Renal cortical epithelial cell (primary cell): ENCODE measurements at places on chromosomes 1 and 21. TPM values are rescaled to one million over a fixed set of nuclear protein-coding genes. Genes with fewer than 3 reads are reported as not detected.

DNA sequence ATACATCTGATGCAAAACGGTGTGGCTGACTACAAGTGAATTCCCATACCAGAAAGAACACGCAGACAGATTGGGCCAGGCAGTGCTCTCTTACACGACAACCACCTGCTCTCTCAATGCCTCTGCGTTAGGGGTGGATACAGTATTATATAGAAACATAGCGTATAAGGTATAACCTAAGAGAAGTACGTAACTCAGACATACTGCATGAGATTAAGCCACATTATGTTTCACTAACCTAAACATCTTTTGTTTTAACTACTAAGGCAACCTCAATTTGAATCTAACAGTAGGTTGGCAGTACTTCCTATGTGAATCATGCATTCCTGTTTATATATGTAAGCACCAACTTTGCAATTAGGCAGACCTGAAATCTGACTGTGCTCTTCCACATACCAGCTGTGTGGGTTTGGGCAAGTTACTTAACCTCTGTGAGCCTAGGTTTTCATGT is 58.1 kb upstream of the COA6 start:
- DNase-seq: peak; percentile 72

- DNase-seq: no peak
Measured at GRCh38 chr1:64984737-64985136, 18.4 kb upstream of the JAK1 start.

DNA sequence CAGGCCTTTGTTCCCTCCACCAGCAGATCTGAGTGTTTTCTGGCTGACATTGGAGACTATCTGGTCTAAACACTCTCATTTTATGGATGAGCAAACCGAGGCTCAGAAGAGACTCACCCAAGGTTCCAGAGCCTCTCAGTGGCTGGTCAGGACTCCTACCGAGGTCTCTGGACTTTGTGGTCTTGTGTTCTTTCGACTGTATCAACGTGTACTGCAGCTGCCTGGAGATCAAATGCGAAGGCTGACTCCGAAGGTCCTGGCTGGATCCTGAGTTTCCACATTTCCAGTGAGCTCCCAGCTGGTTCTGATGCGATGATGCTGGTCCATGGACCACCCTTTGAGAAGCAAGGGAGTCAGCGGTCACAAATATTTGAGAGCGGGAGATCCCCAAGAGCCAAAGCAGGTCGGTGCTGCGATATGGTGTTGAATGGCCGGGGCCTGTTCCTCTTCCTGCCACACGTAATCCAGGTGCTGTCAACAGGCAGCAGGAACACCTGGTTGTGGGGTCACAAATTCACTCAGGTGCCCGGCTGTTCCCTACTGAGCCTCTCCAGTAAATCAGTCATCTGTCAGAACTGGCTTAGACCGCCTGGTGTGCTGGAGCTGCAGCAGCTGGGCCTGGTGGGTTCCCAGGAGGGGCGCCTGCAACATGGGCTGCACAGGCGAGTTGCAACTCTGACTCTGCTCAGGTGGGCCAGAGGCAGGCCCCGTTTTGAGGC is 94.8 kb upstream of the USP24 start:
- DNase-seq: peak; percentile 26

- DNase-seq: no peak
Measured at GRCh38 chr1:217342105-217342504, 288.8 kb downstream of the GPATCH2 start.

DNA sequence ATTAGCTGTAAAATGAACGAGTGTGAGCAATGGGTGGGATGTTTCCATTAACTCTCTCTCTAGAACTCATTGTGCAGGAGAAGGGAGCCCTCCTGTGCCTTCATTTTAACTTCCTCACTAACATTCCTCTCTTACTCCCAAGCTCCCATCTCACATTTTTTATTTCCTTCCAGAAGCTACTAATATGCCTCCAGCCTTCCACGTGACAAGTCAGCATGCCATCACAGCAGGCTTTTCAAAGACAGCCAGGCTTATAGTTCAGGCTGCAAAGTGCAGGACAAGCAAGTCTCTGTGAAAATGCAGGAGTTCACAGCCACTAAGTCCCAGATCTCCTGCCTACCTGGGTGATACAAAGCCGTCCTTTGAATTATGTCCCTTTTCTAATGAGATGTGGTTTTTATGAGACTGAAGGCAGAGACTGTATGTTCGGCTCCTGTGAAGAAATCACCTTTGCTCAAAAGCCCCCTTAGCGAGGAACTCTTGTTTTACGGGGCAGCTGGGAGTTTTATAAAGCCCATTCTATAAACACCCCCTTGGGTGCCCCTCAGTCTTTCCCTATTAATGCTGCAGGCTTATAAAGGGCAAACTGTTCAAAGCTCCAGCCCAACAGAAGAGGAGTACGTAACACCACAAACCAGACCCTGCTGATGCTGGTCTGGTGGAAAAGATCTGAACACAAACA is 14.8 kb upstream of the ANGPTL7 start:
- no peak for DNase-seq

GRCh38 chr1:175062339-175062738 is 5.3 kb upstream of the TNN start:
- no peak for DNase-seq

DNA sequence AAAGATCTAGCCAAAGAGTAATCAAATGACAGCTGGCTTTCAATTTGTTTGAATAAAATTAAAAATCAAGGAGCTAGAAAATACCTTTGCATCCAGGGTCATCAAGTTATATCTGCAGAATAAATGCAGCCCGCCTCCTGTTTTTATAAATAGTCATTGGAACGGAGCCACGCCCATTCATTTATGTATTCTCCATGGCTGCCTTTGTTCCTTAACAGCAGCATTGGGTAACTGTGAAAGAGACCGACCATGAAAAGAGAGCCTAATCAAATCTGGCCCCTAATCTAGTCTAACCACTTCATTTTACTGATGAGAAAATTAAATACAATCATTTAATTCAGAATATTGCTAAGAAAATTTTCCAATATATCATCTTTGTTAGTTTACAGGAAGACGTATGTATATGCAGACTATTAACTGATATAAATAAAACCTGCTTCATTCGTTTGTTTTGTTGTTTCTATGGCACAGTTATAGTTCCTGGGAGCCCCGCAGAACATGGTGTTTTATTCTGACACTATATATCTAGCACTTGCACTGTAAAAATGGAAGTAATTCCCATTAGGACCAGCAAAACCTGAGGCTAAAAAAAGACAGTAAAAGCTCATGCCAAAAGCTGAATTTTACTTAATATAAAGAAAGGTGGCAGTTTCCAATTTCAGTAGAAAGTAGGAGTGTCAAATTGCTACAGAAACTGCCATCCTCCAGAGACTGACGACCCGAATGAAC is 111.8 kb upstream of the PALMD start:
- no peak for DNase-seq

- DNase-seq: no peak
Measured at GRCh38 chr1:6904476-6905170, 119.4 kb downstream of the CAMTA1 start.

DNA sequence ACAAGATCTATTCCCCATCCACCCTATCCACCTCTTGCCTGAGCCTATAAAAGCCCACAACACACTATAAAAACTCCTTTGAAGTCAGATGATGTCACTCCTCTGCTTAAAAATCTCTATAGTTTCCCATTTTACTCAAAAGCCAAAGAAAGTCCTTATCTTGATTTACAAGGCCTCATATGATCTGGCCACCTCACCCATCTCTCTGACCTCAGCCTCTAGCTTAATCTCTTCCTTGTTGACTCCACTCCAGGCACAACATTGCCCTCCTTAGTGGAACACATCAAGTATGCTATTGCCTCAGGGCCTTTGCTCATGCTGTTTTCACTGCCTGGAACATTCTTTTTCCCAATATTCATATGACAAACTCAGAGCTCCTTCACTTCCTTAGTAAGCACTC is 33.3 kb downstream of the ZNF281 start:
- peak; percentile 22 for DNase-seq

- DNase-seq: no peak
Measured at GRCh38 chr21:43882952-43883545, 18.0 kb downstream of the AGPAT3 start.

- peak; percentile 58 for DNase-seq
Measured at GRCh38 chr1:103514920-103515503, 10.5 kb upstream of the RNPC3 start.

- DNase-seq: no peak
Measured at GRCh38 chr1:162470216-162470615, 27.4 kb upstream of the UHMK1 start.

GRCh38 chr1:243917863-243918565 is 68.0 kb upstream of the AKT3 start:
- peak; percentile 49 for DNase-seq

GRCh38 chr1:244821134-244821533 is 14.3 kb upstream of the COX20 start:
- DNase-seq: no peak

- DNase-seq: no peak
Measured at GRCh38 chr1:86530211-86530845, 16.6 kb upstream of the CLCA4 start.

DNA sequence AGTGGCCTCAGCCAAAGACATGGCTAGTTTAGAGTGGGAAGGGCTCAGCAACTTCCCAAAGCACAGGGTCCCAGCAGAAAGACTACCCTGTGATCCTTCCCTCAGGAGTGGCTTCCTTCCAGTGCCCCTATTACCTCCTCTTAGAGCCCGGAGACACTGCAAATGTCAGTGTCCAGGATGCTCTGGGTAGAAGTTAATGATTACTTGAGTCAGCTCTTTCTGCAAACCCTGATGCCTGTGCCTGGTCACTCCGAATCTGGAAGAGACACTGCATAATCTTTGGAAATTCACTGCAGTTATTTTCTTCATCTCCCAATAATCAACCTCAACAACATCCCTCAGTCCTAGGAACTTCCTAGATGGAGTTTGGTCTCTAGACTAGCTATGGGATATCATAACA is 27.2 kb upstream of the MGST3 start:
- DNase-seq: peak; percentile 15

DNA sequence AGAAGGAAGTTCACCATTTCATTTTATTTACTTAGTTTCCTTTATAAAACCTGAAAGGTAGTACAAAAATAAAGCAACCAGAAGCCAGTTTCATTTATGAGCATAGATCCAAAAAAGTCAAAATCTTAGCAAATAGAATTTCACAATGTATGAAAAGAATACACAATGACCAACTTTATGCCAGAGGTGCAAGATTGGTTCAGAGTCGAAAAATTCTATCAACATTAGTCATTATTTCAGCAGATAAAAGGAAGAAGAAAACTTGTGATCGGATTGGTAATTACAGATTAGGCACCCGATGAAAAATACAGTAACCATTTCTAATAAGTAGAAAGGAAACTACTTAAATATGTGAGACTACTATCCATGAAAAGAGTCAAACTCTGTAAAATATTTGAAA is 89.1 kb downstream of the ITSN1 start:
- DNase-seq: no peak

DNA sequence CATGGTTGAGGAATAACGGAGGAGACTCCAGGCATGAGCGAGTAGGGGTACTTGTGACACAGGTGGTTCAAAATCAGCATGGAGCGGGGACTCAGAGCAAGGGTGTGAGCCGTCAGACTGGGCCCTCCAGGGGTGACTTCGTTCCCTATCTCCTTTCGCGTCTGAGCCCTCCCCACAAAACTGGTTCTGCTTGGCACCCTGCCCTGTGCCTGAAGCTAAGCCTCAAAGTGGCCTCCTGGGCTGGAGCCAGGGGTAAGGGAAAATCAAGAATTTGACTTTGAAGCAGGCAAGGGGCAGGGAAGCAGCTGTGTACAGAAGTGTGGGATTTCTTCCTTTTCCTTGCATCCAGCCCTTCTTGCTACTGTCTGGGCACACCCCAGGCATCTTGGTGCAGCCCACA is 331.5 kb upstream of the AJAP1 start:
- DNase-seq: no peak

DNA sequence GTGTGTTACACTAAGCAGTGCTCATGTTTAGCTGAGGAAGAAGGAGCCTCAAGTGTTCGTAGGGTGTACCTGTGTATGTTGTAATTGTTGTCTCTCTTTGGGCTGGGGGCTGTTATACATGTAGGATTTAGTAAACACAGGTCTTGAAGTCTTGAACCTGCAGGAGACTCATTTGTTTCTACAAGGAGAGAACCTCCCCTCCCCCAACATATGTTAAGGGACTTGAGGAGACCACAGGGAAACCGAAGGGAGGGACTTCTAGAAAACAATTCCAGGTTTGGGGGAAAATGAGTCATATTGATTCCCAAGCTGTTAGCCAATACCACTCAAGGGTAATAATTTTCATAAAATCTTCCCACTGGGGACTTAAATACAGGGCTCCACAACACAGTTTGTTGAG is 25.0 kb upstream of the AGBL4 start:
- DNase-seq: no peak

- DNase-seq: no peak
Measured at GRCh38 chr1:226948996-226949395, 8.9 kb downstream of the COQ8A start.

- no peak for DNase-seq
Measured at GRCh38 chr1:236156512-236157208, 14.3 kb downstream of the GPR137B start.

GRCh38 chr1:230834292-230834691 is 34.0 kb downstream of the C1orf198 start:
- no peak for DNase-seq

GRCh38 chr1:61623852-61624251 is 101.1 kb downstream of the TM2D1 start:
- DNase-seq: no peak

DNA sequence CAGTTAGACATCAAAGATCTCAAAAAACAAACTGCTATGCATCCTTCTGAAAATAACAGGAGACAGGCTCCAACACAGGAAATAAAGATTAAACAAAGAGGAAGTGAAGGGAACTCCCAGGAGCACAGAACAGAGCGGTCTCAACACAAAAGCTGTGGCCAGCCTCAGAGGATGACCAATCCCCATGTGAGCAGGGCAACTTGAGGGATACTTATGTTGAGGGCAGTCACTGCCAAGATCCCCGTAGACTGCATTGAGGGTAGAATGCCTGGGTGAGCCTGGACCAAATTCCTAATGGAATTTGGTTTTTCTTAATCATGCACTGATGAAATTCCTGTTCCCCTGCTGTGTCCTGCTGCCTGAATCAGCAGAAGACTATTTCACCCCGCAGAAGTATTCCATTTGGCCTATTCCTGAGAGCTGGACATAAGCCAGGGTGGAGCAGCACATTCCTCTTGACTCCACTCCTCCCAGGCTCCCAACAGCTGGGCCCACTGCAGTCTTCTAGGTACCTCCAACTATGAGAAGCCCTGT is 49.0 kb downstream of the JAK1 start:
- DNase-seq: peak; percentile 99

Gene LIN28A
- not detected in 2 replicates for total RNA-seq

Gene GBP3
- 59.4 and 69.1 TPM in 2 replicates for total RNA-seq

Gene NBPF10
- total RNA-seq: 1.0 and 2.2 TPM in 2 replicates

Gene ATP6V1G3
- total RNA-seq: not detected in 2 replicates

Gene C1orf74
- total RNA-seq: 2.9 and 16.5 TPM in 2 replicates

Gene SLC6A17
- total RNA-seq: 0.35 and 0.45 TPM in 2 replicates

Gene PLA2G2C
- not detected in 2 replicates for total RNA-seq

Gene CFAP141
- not detected in 2 replicates for total RNA-seq

Gene ZNF648
- total RNA-seq: not detected in 2 replicates

Gene ANGPTL1
- 0.60 TPM in 1 of 2 replicates, not detected in the other for total RNA-seq

Gene PADI4
- total RNA-seq: not detected in 2 replicates

Gene GPR61
- 0.15 TPM in 1 of 2 replicates, not detected in the other for total RNA-seq

Gene CXADR
- 49.0 and 86.1 TPM in 2 replicates for total RNA-seq

Gene PDC
- not detected in 2 replicates for total RNA-seq

Gene NGF
- total RNA-seq: 4.9 TPM in 1 of 2 replicates, not detected in the other

Gene SLC30A1
- total RNA-seq: 29.7 and 74.4 TPM in 2 replicates

Gene TMEM240
- total RNA-seq: 0.35 and 1.1 TPM in 2 replicates

Gene OLIG2
- not detected in 2 replicates for total RNA-seq
